H1 (cell line): ENCODE measurements at places on chromosomes 4 and X. TPM values are rescaled to one million over a fixed set of nuclear protein-coding genes. Genes with fewer than 3 reads are reported as not detected.

Gene CSN1S1
- polyA plus RNA-seq: not detected in 2 replicates

DNA sequence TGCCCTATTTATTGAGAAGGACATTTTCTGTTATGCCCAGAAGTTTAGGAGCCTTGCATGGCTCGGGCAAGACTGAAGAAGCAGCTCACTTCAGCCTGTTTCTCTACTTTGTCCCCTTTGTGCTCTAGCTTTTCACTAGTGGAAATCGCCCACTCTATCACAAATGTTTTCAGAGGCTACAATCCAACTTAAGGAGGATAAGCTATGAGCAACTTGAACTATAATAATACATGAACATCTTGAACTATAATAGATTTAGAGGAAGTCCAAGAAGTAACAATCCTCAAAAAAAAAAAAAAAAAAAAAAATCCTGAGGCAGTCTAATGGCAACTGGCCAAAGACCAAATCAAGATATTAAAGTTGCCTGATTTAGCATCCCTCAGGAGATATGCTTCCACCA, 452.3 kb downstream of the IL1RAPL1 start:
- no peak for DNase-seq

- DNase-seq: no peak
Observed at GRCh38 chr4:103673983-103674382, 45.8 kb downstream of the TACR3 start.

- DNase-seq: no peak
Observed at GRCh38 chr4:151670843-151671242, 90.0 kb downstream of the GATB start.

GRCh38 chr4:15901998-15902397, 36.5 kb downstream of the FGFBP1 start:
- DNase-seq: no peak

DNA sequence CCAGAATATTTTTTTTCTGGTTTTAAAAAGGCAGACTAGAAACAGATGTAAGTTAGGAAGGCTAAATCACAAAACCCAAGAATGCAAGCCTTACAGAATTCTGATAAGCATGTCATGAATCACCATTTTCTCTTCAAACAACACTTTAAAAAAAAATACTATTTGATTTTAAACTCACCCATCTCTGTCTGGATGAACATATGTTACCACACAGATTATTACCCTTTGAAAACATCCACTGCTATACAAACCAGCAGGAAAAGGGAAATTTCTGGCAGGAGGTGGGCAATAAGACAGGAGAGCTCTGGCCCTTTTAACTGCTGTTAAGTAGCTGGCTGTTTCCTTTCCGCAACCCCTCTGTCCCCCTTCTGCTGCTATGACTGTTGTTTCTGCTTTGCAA, 317.7 kb upstream of the NOCT start:
- no peak for DNase-seq

Gene OTC
- not detected in 2 replicates for polyA plus RNA-seq

GRCh38 chrX:119984652-119985051, 41.1 kb upstream of the NKAP start:
- no peak for DNase-seq

Gene ERVMER34-1
- polyA plus RNA-seq: 8.4 and 14.2 TPM in 2 replicates

Gene ATP10D
- 2.9 and 4.7 TPM in 2 replicates for polyA plus RNA-seq

Gene HGFAC
- polyA plus RNA-seq: 0.14 and 0.35 TPM in 2 replicates

GRCh38 chr4:25911356-25911755, 2.7 kb upstream of the SMIM20 start:
- DNase-seq: no peak

DNA sequence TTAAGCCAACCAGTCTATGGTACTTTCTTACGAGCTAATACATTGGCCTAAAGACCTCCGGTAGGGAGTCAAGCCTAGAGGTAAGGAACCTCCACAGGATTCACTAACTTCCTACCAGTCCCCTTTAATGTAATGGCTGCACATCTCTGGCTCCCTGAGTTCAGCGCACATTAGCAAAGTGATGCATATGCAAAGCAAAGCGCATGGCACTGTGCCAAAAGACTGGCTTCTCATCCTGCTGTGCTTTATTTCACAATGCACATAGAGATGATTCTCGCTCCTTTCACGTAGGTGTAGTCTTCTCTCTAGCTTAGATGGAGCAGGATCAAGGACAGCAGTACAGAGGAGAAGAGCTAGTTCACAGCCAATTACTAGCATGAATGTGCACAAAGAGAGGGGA, 14.6 kb upstream of the CLTRN start:
- no peak for DNase-seq

Gene MRPL1
- polyA plus RNA-seq: 4.9 and 9.6 TPM in 2 replicates

DNA sequence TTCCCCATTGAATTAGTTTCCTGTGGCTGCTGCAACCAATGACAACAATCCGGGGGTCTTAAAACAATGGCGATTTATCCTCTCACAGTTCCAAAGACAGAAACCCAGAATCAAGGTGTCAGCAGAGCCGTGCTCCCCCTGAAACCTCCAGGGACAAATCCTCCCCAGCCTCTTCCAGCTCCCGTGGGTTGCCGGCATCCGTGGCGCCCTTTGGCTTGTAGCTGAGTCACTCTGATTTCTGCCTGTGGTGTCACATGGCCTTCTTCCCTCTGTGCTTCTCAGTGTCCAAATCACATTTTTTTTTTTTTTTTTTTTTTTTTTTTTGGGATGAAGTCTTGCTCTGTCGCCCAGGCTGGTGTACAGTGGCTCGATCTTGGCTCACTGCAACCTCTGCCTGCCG, 64.5 kb upstream of the STX18 start:
- no peak for DNase-seq

DNA sequence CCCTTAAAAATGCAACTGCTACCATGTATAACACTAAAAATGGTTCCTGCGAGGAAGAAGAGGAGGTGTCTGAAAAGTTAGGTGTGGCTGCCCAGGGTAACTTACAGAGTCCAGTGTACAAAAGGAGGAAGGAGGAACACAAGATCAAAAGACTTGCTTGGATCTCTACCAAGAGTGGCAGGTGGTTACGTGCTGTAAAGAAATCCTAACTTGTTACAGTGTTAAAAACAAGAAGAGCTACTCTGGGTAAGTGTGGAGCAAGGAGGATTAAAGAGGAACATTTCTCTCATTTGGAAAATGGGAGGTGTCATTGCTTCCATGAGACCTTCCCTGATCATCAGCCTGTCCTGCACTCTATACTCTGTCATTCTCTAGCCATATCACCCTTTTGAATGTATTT, 242.0 kb downstream of the PTTG2 start:
- DNase-seq: no peak

Gene AIFM1
- polyA plus RNA-seq: 23.7 and 34.1 TPM in 2 replicates

GRCh38 chrX:148804579-148805355, 304.4 kb downstream of the AFF2 start:
- DNase-seq: no peak

Gene CENPVL1
- polyA plus RNA-seq: 7.3 and 8.0 TPM in 2 replicates

DNA sequence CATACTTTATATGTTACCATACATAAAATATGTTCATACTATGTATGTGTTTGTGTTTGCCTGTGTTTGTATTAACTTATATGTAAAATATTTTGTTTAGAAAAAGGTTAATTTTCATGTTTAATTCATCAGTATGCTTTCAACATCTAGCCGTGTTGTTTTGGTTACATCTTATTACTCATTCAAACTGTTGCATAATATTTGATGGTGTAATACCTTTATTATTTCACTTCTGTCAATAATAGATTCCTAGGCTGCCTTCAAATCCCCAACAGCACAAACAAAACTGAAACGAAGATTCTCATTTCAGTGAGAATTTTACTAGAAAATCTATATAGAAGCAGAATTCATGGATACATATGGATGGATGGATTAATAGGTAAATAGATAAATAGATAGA, 462.3 kb upstream of the ADGRL3 start:
- no peak for DNase-seq
